Right renal cortex interstitium (tissue), 3 donors: ENCODE measurements at places on chromosomes 7 and 10. TPM values are rescaled to one million over a fixed set of nuclear protein-coding genes. Genes with fewer than 3 reads are reported as not detected.

The ELMO1 gene
- polyA plus RNA-seq, result 13.3 TPM

- no peak for DNase-seq
These were observed 111.1 kb downstream of the ADAM12 start for GRCh38 chr10:126277181-126277580.

GRCh38 chr10:132113766-132114365, 48.1 kb downstream of the JAKMIP3 start:
- no peak for DNase-seq

DNA sequence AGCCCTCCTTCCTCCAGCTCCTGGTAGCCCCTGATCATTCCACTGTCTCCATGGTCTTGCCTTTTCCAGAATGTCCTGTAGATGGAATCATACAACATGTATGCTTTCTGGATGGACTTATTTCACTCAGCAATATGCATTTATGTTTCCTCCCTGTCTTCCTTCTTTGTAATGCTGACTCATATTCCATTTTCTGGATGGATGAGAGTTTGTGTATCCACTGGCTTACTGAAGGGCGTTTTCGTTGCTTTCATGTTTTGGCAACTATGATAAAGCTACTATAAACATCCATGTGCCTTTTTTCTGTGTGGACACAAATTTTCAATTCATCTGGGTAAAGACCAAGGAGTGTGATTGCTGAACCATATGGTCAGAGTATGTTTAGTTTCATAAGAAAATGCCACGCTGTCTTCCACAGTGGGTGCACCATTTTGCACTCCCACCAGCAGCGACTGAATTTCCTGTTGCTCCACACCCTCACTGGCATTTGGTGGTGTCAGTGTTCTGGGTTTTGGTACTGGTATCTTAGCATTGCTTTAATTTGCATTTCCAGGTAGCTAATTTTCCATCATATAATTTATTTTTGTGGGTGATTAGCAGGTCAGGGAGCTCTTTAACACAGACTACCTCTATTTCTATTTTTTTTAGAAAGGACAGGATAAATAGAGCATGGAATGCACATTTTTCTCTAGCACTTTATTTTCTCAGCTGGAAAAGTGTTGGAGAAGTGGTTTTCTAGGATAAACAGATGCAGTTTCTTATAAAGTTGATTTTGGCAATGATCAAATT, 252.2 kb downstream of the WDR37 start:
- DNase-seq, result no peak

GRCh38 chr7:118844748-118845147, 620.2 kb downstream of the ANKRD7 start:
- DNase-seq, result no peak

- DNase-seq, result no peak
These were observed 83.4 kb downstream of the MDFIC start for GRCh38 chr7:115005251-115005650.

GRCh38 chr10:75623310-75624093, 192.1 kb downstream of the LRMDA start:
- no peak for DNase-seq

- no peak for DNase-seq
These were observed 3.1 kb upstream of the PKD1L1 start for GRCh38 chr7:47951374-47951773.
